ENCODE measurements at places on chromosomes 5 and 9. TPM values are rescaled to one million over a fixed set of nuclear protein-coding genes. Genes with fewer than 3 reads are reported as not detected.

DNA sequence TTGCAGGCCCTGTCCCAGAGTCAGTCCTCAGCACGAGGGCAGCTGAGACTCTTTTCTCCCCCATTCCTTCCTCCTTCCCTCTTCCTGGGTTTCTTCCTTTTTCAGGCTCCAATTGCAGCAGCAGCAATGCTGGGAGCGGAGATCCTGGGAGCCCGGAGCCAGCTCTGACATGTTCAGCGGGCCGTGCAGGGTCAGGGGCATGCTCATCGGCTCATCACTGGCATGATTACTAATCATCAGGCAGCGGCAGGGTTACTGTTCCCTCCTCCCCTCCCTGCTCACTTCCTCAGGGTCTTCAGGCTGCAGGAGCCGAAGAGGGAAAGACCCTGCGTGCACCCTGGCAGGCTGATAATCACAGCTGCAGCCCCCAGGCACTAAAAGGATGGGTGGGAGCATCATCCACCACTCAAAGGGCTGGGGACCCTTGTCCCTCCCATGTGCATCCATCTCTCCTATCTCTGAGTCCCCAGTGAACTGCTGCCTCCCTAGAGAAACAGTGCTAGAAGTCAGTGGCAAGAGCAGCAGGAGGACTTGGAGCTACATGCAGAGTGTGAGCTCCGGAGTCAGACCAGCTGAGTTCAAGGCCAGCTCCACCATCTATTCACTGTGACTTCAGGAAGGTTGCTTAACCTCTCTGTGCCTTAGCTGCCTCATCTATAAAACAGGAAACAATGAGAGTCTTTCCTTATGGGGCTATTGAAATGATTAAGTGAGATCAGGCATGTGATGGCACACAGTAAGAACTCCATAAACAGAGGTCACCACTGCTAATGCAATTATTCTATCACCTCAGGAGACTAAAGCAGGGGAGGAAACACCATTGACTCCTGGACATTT lies 7.8 kb upstream of the KCNIP1 start:
- H3K36me3 ChIP-seq: no peaks in the 10 kb centered on the region
- no peaks in the 10 kb centered on the region for H3K4me1 ChIP-seq
- H3K27me3 ChIP-seq: no peaks in the 10 kb centered on the region
- H3K4me3 ChIP-seq: no peak overlapping the region
- no peak for DNase-seq
- no peak overlapping the region for H3K27ac ChIP-seq

Gene SH3RF2
- 17.3 TPM for total RNA-seq

Gene CD72
- 3.1 TPM for total RNA-seq

Gene LSM11
- 4.5 TPM for total RNA-seq

Gene C9orf78
- total RNA-seq: 59.4 TPM

- DNase-seq: no peak
- no peaks in the 10 kb centered on the region for H3K4me1 ChIP-seq
- no peak overlapping the region for H3K4me3 ChIP-seq
- no peaks in the 10 kb centered on the region for H3K36me3 ChIP-seq
- H3K27ac ChIP-seq: no peak overlapping the region
These were observed 222.2 kb upstream of the MEF2C start for GRCh38 chr5:89105171-89105695.

Gene ARL14EPL
- not detected for total RNA-seq

DNA sequence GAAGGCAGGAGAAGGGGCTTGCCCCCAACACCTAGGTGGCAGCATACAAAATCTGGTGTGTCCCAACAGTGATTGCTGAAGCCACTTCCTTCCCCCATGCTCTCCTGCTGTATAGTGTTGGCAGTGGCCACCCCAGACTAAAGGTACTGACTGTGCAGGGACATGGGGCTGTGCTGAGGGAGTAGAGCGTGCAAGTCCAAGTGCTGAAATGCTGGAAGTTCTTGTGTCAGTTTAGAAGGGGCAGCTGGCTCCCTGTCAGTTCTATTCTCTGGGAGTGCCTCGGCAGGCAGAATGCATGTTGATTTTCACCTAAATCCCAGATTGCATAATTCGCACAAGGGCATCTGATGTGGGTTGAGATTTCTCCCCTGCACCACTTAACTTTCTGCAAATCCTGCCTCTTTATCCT lies 68.6 kb downstream of the GDNF start:
- DNase-seq: no peak
- no peak overlapping the region for H3K4me3 ChIP-seq
- no peaks in the 10 kb centered on the region for H3K36me3 ChIP-seq
- H3K27ac ChIP-seq: no peak overlapping the region
- no peaks in the 10 kb centered on the region for H3K27me3 ChIP-seq

Gene CCNJL
- 9.8 TPM for total RNA-seq

GRCh38 chr9:83066771-83067170 lies 3.8 kb upstream of the RASEF start:
- no peaks in the 10 kb centered on the region for H3K27me3 ChIP-seq
- H3K36me3 ChIP-seq: no peaks in the 10 kb centered on the region
- no peak for DNase-seq
- no peak overlapping the region for H3K4me3 ChIP-seq

- no peak for DNase-seq
- no peaks in the 10 kb centered on the region for H3K4me1 ChIP-seq
- H3K4me3 ChIP-seq: no peak overlapping the region
- no peaks in the 10 kb centered on the region for H3K27me3 ChIP-seq
These were observed 203.5 kb downstream of the DMRTA1 start for GRCh38 chr9:22650145-22650544.

- no peaks in the 10 kb centered on the region for H3K36me3 ChIP-seq
- no peak for DNase-seq
- H3K4me3 ChIP-seq: no peak overlapping the region
These were observed 117.7 kb downstream of the RXRA start for GRCh38 chr9:134444038-134444315.
